ENCODE measurements at places on chromosomes 7 and 10.

- DNase-seq = no peak
Measured at GRCh38 chr7:50155755-50156154, 62.7 kb upstream of the ZPBP start.

DNA sequence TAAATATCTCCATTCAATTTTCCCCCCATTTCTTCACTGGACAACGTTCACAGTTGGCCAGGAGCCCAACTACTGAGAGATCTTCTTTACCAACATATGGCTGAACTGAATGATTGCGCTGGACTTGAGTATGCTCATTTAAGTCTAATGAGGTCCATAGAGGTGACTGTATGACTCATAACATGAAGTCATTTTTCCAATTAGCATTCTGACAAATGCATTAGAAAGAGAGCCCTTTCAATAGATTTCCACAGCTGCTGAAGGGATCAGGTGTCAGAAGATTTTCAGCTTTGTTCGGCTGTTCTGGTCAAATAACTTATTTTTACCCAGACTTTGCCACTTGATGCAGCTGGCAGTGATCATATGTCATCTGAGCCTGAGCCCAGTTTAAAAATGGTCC is 438.0 kb downstream of the ETV1 start:
- DNase-seq = no peak

GRCh38 chr7:82204694-82205093 is 238.9 kb downstream of the CACNA2D1 start:
- DNase-seq = no peak

DNA sequence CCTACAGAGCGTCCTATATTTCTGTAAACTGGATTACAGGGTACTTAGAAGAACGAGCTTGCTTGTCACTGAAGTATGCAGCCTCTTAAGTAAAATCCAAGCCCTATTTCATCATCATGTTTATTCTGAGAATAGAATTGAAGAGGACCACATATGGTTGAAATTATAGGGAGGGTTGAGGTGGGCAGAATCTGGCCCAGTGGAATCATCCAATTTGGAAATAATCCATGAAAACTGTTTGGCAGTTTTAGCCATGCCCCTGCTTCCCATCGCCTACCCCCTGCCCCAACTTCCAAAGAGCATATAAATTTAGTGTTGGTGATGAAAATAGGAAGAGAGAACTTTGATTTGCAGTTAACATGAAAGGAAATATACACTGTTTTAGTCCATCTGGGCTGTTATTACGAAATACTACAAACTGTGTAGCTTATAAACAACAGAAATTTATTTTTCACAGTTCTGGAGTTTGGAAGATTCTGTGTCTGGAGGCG is 150.4 kb downstream of the PRKG1 start:
- no peak for DNase-seq

DNA sequence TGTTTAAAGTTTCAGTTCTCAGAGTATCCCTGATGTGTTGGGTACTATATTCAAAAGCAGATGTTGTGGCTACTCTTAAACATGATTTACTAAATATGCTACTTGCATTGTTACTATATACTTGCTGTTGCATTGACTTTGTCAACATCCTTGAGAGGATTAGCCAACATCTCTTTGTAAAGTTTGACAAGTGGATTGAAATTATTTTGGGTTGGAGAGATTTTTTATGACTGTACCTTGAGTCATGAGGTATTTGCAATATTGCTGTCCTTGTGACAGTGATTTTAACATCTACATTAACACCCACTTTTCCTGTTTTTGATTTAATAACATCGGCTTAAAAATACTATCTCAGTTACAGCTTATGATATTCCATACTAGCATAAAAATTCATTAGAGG is 31.9 kb downstream of the MRC1 start:
- DNase-seq = no peak

DNA sequence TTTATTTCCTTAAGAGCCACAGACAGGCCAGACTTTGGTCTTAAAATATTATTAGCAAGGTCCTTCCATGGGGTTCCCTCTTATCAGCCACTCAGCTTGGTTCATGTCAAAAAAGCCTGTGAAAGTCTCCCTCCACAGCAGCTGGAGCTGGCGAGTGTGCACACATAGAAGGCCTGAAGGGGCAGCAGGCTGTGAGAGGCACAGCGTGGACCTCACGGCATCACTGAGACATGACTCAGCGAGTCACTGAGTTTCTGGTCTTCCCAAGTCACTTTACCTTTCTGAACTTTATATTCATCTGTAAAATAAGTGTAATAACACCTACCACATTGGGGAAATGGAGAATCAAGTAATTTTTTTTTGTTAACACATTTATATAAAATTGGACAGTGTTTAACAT is 8.7 kb downstream of the TAF3 start:
- no peak for DNase-seq

DNA sequence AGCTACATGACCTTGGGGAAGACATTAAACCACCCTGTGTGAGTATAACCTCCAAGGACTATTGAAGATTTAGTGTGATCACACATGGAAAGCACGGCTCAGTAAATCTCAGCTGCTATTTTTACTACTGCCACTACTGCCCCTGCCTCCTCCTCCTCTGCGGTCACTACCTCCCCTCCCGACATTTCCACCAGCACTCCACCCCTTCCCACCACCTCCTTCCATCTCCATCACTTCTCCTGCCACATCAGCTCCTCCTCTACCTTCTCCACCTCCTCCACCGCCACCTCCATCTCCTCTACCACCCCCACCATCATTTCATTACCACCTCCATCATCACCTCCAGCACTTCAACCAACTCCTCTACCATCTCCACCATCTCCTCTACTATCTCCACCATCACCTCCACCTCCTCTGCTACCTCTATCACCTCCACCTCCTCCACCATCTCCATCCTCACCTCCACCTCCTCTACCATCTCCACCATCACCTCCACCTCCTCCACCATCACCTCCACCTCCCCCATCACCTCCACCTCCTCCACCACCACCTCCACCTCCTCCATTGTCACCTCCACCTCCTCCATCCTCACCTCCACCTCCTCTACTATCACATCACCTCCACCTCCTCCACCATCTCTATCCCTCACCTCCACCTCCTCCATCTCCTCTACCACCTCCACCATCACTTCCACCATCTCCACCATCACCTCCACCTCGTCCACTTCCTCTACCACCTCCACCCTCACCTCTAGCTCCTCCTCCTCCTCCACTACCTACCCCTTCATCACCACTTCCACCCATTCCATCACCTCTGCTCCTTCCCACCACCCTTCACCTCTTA is 69.4 kb downstream of the GRB10 start:
- DNase-seq = no peak

GRCh38 chr7:152185558-152185957 is 160.1 kb downstream of the GALNT11 start:
- no peak for DNase-seq

- DNase-seq = no peak
Measured at GRCh38 chr7:25090374-25090773, 34.7 kb downstream of the CYCS start.

DNA sequence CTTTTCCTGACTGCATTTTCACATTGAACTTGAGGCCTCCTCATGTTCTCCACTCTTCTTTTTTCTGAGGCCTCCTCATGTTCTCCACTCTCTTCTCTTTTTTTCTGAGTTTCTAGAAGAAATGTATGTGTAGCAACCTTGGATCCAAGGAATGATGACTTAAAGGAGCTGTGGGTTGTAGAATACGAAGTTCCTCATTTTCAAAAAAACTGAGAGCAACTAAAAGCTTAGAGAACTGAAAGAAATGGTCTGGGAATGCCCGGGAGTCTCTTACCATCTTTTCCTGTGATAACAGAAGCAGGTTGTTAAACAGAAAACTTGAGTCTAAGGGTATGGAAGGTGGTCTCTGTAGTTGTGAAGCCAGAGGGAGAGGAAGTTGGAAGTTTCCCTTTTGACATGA is 32.8 kb downstream of the MRPS33 start:
- DNase-seq = no peak

- DNase-seq = no peak
Measured at GRCh38 chr7:1839701-1840100, 169.6 kb downstream of the ELFN1 start.

- no peak for DNase-seq
Measured at GRCh38 chr7:37277513-37277912, 171.2 kb downstream of the ELMO1 start.

GRCh38 chr10:129945941-129946760 is 17.9 kb downstream of the EBF3 start:
- DNase-seq = no peak

DNA sequence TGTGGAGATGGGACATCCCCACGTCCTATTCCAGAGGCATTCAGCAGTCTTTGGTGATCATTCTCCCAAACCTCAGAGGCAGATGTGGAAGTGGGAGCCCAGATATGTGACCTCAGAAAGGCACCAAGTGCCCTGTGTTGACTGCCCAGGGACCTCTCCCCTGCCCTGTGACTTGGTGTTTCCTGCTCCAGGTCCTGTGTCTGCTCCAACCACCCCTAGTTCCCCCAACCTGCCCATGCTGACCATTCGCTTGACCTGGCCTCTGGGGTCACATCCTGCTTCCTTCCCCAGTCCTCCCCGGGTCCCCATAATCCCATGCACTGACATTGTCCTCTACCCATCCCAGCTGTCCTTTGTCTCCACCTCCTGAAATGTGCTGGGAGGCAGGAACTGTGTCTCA is 7.6 kb downstream of the CYP26A1 start:
- no peak for DNase-seq

- DNase-seq = no peak
Measured at GRCh38 chr7:36854652-36855051, 130.4 kb upstream of the AOAH start.

GRCh38 chr7:27097686-27098577 is 2.1 kb upstream of the HOXA1 start:
- DNase-seq = no peak

- peak; percentile 22 for DNase-seq
Measured at GRCh38 chr7:87600130-87601124, at the start of gene ABCB1. Gene ABCB1 (minus strand): TSS chr7:87600884. CDS start chr7:87600184, 700 bp downstream.

DNA sequence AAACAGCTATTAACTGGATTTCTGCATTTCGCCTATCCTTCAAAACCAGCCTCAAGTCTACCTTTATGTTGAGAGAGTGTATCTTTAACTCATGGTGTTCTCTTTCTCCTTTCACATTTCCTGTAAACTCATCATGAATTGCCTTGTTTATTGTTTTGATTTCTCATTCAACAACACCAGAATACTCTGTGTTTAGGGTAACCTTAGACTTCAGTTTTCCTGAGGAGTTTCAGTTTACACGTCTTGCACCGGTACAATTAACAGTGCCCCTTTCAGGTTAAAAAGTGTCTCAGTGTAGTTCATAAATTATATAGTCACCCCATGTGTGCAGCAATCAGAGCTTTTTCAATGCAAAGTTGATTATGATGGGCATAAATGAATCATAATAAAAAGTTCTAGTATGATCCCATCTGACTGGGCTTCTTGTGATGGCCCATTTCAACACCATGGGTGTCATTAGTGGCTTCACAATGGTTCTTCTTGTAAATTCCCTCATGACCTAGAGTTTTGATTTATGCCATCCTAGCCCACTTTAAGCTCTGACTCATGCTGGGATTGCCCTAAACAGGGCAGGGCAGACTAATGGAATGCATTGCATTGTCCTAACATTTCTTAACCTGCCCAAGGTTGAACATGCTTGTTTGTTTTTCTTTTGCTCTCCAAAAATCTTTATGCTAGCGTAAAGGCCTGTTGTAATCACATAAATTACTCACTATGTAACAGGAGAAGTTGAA is 22.0 kb downstream of the ITGB8 start:
- no peak for DNase-seq

DNA sequence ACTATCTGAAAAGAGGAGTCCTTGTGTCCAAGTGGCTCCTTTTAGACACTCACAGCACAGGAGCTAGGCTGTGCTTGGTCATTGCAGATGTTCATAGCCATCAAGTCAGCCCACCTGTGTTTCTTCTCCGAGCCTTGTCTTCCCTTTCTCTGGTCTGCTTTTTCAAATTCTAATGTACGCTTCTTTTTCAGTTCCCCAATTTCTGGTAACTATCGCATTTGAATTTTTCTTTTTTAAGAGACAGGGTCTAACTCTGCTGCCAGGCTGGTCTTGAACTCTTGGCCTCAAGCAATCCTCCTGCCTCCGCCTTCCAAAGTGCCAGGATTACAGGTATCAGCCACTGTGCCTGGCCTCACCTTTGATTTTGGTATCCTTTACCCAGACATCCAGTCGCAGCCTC is 18.9 kb downstream of the APBB1IP start:
- DNase-seq = no peak

DNA sequence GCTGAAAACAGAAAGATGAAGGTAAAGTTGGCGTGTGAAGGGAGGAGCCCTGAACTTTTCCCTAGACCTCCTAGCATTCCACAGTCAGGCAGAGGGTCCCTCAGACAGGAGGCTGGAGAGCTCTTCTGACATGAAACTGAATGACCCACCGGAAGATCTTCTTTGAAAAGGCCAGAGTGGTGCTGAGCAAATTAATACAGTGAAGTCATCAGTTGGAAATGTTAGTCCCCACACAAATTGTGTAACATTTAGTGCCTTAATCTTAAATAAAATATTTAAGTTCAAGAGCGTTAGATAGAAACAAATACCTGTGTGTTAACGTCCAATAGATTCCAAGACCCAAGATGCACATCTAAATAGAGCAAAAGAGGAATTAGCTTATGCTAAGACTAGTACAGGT is 49.0 kb upstream of the WNT16 start:
- DNase-seq = no peak

- DNase-seq = no peak
Measured at GRCh38 chr10:27241010-27241651, 534 bp upstream of the ACBD5 start.

DNA sequence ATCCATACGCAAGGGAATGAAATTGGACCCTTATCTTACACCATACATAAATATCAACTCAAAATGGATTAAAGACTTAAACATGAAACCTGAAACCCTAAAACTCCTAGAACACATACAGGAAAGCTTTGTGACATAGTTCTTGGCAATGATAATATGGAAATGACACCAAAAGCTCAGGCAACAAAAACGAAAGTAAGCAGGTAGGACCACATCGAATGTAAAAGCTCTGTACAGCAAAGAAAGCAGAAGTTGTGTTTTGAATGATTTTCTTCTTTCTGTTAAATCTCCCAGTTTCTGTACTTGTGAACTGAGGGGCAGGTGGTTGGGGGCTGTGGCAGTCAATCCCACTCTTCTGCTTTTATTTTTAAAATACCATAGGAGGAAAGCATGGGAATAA is 368.4 kb upstream of the PODXL start:
- DNase-seq = no peak

DNA sequence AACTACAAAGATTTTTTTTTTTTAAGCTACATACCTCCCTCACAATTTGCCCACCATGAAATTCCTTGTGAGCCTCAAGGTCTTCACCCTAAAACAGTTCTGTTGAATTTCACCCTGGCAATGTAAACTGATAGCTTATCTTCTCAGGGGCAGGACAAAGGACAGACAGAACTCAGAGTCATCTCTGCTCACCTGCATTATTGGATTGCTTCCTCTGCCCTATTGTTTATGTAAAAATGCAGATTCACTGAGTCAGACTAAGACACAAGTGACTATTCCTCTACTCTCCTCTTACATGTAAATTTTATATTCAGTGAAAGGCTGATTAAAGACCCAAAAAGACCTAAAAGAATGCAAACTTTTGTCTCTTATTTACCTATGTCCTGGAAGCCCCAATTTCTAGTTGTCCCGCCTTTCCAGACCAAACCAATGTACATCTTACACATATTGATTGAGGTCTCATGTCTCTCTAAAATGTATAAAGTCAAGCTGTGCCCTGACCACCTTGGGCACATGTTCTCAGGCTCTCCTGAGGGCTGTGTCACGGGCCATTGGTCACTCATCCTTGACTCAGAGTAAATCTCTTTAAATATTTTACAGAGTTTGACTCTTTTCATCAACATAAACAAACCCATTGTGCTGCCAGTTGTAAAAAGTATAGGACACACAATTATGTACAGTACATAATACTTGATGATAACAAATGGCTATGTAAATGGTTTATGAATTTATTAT is 440.2 kb downstream of the HTR7 start:
- DNase-seq = no peak

GRCh38 chr7:100895701-100895955 is at the start of gene ACHE:
Gene ACHE (minus strand): TSS chr7:100895888. CDS start chr7:100894232, 1,656 bp downstream.
- DNase-seq = no peak

Measured in effector CD8-positive, alpha-beta T cell (primary cell).